ENCODE measurements at places on chromosomes 16 and 17.

GRCh38 chr16:26128296-26128695 lies 436.5 kb downstream of the HS3ST4 start:
- no peak for DNase-seq

- no peak for DNase-seq
Measured at GRCh38 chr17:81646869-81647600, 9.3 kb downstream of the PDE6G start.

DNA sequence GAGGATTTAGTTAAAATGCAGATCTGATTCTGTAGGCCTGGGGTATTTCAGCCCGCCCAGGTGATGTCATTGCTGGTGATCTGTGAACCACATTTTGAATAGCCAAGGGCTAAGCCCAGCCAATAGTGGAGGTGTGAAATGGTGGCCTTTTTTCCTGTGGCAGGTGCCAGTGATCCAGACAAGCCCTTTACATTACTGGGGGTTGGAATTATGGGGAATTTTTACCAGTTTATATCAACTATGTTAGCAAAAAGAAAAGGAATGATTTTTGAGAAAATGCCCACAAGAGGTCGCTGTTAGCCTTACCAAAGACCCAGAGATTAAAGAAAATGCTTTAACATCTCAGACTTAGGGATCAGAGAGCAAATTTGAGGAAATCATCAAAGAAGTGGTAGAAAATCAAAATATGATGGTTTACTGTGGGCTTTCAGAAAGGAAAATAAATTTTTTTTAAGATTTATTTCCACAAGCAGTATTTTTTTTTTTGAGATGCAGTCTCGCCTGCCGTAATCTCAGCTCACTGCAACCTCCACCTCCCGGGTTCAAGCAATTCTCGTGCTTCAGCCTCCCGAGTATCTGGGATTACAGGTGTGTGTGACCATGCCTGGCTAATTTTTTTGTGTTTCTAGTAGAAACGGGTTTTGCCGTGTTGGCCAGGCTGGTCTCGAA lies 3.9 kb downstream of the VPS35L start:
- DNase-seq = no peak

GRCh38 chr17:81067391-81067811 lies 32.5 kb downstream of the BAIAP2 start:
- no peak for DNase-seq

DNA sequence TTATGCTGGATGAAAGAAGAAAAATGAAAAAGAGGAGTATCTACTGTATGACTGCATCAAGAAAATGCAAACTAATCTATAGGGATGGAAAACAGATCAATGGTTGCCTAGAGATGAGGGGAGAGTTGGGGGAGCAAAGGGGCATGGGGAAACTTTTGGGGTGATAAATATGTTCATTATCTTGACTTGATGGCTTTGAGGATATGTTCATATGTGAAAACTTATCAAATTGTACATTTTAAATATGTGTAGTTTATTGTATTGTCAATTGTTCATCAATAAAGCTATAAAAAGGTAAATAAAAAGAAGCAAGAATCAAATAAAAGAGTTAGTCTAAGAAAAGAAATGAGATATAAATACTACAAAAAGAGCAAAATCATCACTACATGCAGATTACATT lies 19.7 kb upstream of the SRCIN1 start:
- no peak for DNase-seq

DNA sequence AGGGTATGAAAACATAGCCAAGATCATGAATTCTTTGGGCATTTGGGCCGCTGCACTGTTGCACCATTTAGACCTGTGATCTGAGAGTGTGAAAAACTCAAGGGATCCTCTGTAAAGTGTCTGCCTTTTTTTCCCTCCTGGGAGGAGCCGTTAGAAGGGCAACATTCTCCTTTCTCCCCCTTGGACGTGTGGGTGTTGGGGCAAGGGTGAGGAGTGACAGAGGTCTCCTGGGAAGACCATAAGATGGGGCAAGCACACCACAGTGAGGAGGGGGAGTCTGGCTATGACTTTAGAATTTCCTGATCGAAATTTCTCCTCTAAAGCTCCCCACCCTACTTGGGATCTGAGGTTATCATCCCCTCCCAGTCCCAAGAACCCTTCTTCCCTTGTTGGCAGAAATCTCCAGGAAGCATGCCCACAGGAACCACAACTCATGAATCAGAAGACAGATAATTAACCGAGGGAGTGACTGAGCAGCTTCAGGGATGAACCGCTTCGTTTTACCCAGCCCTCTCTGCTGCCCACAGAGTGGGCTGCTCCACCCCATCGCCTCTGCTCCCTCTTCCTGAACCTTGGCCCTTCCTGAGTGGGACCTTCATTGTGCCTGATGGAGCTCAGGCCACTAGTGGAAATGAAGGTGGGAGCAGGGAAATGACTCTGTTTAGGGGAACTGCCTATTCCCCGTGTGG lies 4.2 kb downstream of the ITGB3 start:
- no peak for DNase-seq

DNA sequence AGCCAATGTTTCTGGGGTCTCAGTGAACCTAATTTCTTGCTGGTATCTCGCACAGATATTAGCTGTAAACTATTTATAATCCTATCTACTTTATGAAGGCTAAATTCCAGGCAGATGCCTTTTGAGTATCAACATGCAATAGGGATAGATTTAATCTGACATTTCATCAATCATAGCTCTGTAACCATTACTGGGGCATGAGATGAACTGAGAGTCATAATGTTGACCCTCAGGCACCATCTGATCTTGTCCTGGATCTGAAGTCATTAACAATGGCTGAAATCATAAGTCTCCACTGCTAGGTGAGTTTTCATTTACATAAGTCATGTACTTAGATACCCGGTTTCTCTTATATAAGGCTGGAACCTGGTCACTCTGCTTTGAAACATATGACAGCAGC lies 3.6 kb downstream of the PMFBP1 start:
- no peak for DNase-seq

Measured in activated T-helper 1 cell treated with anti-CD3 and anti-CD28 coated beads, Interleukin-2, amount 50 U/mL, for 16 hours (primary cell).